ENCODE measurements at places on chromosomes 12 and 14. TPM values are rescaled to one million over a fixed set of nuclear protein-coding genes. Genes with fewer than 3 reads are reported as not detected.

The IQSEC3 gene
- polyA plus RNA-seq = 2.1 TPM

The ADCY4 gene
- 4.5 TPM for polyA plus RNA-seq

GRCh38 chr14:44782775-44783238 lies 178.9 kb downstream of the KLHL28 start:
- no peak for DNase-seq
- H3K36me3 ChIP-seq = no peaks in the 10 kb centered on the region
- no peak overlapping the region for H3K27ac ChIP-seq
- H3K4me1 ChIP-seq = no peaks in the 10 kb centered on the region
- no peak overlapping the region for H3K4me3 ChIP-seq

DNA sequence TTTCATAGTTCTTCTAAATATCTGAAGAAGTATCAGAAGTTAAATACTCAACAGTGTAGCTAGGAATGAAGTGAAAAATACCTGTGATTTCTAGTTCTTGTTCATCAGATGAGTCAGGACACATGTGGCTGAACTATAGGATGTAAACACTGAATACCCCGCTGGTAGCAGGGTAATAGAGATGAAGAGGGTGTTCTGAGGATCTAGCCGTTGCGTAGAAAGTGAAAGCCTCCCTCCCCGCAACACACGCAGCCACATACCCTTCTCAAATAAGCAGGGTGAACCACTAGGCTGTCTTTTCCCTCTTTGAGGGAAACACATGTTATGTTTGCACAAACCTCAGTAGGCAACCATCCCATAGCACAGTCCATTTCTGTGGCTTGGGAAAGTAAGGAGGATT lies 16.4 kb upstream of the RNASE12 start:
- H3K36me3 ChIP-seq = no peaks in the 10 kb centered on the region
- no peak for DNase-seq
- no peak overlapping the region for H3K4me3 ChIP-seq
- H3K27ac ChIP-seq = no peak overlapping the region
- peaks cover 2% of the 10 kb centered on the region for H3K4me1 ChIP-seq
- no peaks in the 10 kb centered on the region for H3K27me3 ChIP-seq

DNA sequence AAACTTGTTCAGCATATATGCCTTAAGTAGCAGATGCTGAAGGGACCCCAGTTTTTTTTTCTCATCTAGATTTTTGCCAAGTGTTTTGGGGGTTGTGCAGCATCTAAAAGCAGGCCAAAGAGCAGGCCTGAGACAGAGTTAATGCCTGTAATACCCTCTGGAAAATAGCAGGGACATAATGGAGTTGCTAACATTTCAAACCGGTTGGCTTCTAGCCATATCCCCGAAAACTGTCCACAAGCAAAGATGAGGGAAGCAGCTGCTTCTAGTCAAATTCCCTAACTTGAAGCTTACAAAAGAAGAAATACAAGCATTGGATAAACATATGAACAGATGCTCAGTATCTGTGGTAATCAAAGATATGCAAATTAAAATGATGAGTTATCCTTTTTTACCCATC lies 52.1 kb upstream of the AEBP2 start:
- no peaks in the 10 kb centered on the region for H3K27me3 ChIP-seq
- DNase-seq = no peak
- H3K36me3 ChIP-seq = no peaks in the 10 kb centered on the region
- no peaks in the 10 kb centered on the region for H3K4me1 ChIP-seq
- no peak overlapping the region for H3K4me3 ChIP-seq

DNA sequence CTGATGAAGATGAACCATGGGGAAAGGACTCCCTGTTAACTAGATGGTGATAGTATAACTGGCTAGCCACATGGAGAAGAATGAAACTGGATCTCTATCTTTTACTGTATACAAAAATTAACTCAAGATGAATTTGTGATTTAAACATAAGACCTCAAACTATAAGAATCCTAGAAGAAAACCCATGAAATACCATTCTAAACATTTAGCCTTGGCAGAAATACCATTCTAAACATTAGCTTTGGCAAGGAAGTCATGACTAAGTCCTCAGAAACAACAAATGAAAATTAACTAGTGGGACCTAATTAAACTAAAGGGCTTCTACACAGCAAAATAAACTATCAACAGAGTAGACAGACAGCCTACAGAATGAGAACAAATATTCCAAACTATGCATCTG lies 28.4 kb upstream of the NOVA1 start:
- no peaks in the 10 kb centered on the region for H3K4me1 ChIP-seq
- H3K4me3 ChIP-seq = no peak overlapping the region
- no peak for DNase-seq
- H3K36me3 ChIP-seq = no peaks in the 10 kb centered on the region

GRCh38 chr12:14613718-14614117 lies 46.0 kb upstream of the PLBD1 start:
- no peaks in the 10 kb centered on the region for H3K27me3 ChIP-seq
- H3K4me1 ChIP-seq = no peaks in the 10 kb centered on the region
- no peaks in the 10 kb centered on the region for H3K36me3 ChIP-seq
- DNase-seq = no peak
- no peak overlapping the region for H3K27ac ChIP-seq
- H3K4me3 ChIP-seq = no peak overlapping the region

- no peak overlapping the region for H3K27ac ChIP-seq
- H3K36me3 ChIP-seq = no peaks in the 10 kb centered on the region
- DNase-seq = no peak
- no peaks in the 10 kb centered on the region for H3K4me1 ChIP-seq
- no peak overlapping the region for H3K4me3 ChIP-seq
- no peaks in the 10 kb centered on the region for H3K27me3 ChIP-seq
Measured at GRCh38 chr14:49546766-49547165, 39.4 kb downstream of the RPS29 start.

All from adrenal gland (tissue), 19 donors.